Psoas muscle (tissue), 8 donors: ENCODE measurements at places on chromosomes 6 and 20. TPM values are rescaled to one million over a fixed set of nuclear protein-coding genes. Genes with fewer than 3 reads are reported as not detected.

Gene SNPH
- total RNA-seq, result 9.3 TPM

Gene SPATS1
- not detected for total RNA-seq

- no peak for DNase-seq
- H3K27me3 ChIP-seq, result no peaks in the 10 kb centered on the region
- H3K4me1 ChIP-seq, result peaks cover 20% of the 10 kb centered on the region
- no peaks in the 10 kb centered on the region for H3K36me3 ChIP-seq
- H3K4me3 ChIP-seq, result no peak overlapping the region
- H3K27ac ChIP-seq, result no peak overlapping the region
Observed at GRCh38 chr6:167845856-167846255, 19.1 kb downstream of the AFDN start.

DNA sequence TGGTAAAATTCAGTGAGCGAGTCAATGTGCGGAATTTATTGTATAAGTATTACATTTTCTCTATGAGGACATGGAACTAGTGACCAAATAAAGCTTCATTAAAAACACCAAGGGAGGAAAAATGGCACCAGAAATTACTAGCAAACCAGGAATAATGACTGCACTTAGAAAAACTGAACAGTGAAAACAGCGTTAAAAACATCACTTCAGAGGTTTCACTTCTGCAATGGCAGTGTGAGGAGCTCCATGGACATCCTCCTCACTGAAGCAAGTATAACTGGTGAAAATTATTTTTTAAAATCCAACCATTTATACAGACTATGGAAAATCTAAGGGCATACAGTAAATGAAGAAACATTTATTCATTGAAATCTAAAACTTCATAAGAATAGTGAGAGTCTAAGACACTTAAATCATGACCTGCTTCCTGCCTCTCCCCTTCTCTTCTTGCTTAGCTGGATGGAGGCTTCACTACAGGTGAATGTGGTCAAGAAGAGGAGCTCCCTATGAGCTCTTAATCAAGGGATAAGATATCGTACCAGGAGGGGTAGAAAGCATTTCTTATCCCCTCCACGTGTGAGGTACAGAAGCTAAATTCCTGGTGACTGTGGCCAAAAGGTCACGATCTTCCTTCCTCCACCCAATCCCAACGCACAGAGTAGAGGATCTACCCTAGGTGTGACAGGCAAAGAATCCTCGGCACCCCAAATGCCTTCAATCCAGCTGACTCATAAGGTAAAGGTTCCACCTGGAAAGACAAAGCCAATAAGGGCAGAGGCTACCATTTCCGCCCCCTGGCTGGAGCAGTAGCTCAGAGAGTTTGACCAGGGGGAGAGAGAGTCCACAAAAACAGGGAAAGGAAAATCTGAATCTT lies 12.3 kb upstream of the ASF1A start:
- no peaks in the 10 kb centered on the region for H3K36me3 ChIP-seq
- H3K27me3 ChIP-seq, result no peaks in the 10 kb centered on the region
- DNase-seq, result no peak
- no peak overlapping the region for H3K27ac ChIP-seq

GRCh38 chr6:39073471-39074355 lies 25.1 kb downstream of the GLP1R start:
- DNase-seq, result no peak
- no peaks in the 10 kb centered on the region for H3K36me3 ChIP-seq
- no peak overlapping the region for H3K4me3 ChIP-seq
- no peaks in the 10 kb centered on the region for H3K4me1 ChIP-seq
